DMS 273 treated with DMSO at 0.1 percent for 48 hours (cell line): ENCODE measurements at places on chromosomes 12 and 14.
A peak's percentile ranks its signal among the peaks of the same experiment; 100 is the strongest.

DNA sequence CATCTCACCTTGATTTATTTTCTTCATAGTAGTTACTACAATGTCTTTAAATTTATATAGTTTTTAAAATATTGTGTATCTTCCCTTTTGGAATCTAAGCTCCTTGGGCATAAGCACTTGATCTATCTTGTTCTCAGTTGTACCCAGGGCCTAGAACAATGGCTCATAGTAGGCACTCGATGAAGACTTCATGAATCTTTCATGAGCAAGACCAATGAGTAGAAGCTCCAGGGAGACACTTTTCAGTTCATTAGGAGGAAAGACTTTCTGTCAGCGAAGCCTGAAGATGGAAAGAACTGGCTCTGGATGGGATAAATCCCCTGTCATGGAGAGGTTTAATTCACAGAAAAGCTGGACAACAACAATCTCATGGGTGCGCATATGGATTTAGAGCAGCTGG lies 140.2 kb upstream of the CRY1 start:
- DNase-seq = no peak

DNA sequence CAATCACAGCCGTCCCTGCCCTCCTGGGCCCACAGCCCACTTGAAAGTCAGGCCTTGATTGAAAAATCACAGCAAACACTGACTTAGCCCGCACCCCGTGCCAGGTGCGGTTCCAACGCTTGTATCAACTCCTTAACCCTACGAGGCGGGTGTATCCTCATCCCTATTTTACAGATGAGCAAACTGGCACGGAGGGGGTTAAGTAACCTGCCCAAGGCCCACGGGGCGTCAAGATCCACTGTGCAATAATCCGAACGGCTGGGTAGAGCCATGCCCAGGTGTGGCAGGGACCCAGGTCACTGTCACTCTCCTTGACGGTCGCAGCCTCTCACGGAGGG lies 583 bp downstream of the DNAH10 start:
- no peak for DNase-seq

DNA sequence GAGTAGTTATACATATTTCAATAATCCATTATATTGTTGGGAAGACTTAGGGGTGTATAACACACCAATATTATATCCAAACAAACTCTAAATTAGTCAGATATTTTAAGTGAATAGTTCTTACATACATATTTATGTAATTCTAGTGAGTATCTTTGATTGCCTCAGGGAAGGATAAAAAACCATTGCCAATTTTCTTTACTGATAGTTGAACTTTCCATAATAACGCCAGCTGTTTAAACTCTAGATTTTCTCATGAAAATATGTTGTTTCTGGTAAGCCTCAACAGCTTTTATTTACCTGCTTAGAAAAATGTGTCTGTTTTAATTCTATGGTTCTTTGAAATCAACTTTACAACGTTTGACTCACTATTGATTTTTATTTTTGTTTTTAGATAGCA lies 959.6 kb upstream of the NOVA1 start:
- DNase-seq = no peak

DNA sequence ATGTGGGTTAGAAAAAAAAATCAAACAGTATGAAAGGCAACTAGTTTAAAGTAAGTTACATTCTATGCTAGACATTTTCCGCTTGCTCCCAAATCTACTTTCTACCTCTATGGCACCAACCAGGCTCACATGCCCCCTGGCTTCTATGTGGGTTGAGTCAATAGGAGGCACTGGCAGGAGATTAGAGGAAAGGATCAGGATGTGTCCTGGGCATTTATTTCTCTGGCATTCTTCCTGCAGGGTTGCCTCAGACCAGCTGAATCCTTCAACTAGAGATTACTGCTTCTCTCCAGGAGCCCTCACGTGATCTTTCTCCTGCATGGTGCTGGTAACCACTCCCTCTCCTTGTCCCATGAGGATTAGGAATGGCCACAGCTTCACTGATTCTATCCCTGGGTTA lies 14.9 kb upstream of the CCDC60 start:
- no peak for DNase-seq

GRCh38 chr12:132218915-132219314 lies 74.7 kb downstream of the NOC4L start:
- no peak for DNase-seq

GRCh38 chr12:120098756-120099470 lies 17.6 kb downstream of the RAB35 start:
- DNase-seq = no peak

DNA sequence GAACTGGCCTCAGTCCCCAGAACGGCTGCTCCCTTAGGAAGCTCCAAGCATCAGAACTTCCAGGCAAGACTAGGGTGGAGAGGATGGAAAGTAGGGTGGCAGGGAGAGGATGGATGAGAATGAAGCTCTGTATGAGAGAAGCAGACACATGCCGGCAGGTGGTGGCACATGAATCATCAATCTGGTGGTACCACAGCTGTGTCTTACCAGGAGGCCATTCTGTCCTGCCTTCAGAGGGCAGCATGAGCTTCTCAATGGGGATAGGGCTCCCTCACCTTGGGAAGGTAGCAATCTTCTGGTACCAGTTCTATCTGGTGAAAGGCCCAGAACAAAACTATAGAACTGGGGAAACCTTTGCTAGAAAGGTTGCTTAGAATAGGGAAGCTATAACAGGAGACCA lies 55.4 kb upstream of the PYGL start:
- DNase-seq = no peak

GRCh38 chr14:36822685-36823084 lies 161.0 kb downstream of the PAX9 start:
- no peak for DNase-seq

DNA sequence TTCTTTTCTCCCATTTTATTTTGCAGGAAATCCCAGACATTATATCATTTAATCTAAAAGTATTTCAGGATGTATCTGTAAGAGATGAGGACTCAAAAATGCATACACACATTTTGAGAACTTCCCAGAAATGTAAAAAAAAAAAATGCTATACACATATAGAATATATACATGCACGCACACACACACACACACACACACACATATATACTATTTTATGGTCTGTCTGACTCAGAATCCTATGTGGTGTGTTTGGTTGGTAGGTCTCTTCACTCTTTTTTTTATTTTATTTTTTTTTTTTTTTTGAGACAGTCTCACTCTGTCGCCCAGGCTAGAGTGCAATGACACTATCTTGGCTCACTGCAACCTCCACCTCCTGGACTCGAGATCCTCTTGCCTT lies 65.5 kb downstream of the FBXO34 start:
- DNase-seq = no peak

DNA sequence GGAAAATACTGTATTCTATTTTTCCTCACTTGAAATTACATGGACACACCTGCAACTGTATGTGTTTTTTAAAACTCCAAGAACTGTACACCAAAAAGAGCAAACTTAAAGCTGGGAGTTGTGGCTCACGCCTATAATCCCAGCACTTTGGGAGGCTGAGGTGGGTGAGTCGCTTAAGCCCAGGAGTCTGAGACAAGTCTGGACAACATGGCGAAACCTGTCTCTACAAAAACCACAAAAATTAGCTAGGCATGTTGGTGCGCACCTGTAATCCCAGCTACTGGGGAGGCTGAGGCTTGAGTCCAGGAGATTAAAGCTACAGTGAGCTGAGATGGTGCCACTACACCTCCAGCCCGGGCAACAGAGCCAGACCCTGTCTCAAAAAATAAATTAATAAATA lies 95.9 kb downstream of the SINHCAF start:
- DNase-seq = no peak

GRCh38 chr12:10101042-10101579 lies 2.3 kb upstream of the CLEC1A start:
- no peak for DNase-seq

DNA sequence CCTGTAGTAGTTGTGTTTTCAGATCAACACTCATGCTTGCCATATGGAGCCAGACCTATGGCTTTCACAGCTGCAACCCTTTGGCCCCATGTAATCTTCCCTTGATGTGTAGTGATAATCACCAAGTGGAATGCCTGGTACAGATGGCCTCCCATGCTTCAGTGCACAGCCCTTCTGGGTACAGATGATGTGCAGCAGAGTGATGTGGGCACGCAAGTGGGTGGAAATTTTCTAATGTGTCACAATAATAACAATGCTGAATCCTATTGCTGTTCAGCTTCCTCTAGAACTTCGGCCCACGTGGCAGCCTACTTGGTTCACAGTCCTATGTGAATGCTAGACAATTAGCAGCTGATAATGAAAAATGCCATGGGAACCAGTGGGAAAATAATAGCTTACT lies 188.1 kb downstream of the SNAPC1 start:
- DNase-seq = peak; percentile 99

- no peak for DNase-seq
These were observed 95.3 kb downstream of the CIT start for GRCh38 chr12:119781804-119782203.

- DNase-seq = no peak
These were observed 122.5 kb downstream of the DICER1 start for GRCh38 chr14:95034788-95035187.
